ENCODE measurements at places on chromosomes 1 and 21. TPM values are rescaled to one million over a fixed set of nuclear protein-coding genes. Genes with fewer than 3 reads are reported as not detected.

Gene LIN9
- 2.8 TPM for total RNA-seq

Gene FCRLA
- not detected for total RNA-seq

Gene SLAMF1
- total RNA-seq = 70.6 TPM

Gene CD2
- 172 TPM for total RNA-seq

- peaks cover 2% of the 10 kb centered on the region for H3K4me1 ChIP-seq
- no peak overlapping the region for H3K4me3 ChIP-seq
- no peaks in the 10 kb centered on the region for H3K36me3 ChIP-seq
- peaks cover 46% of the 10 kb centered on the region for H3K27me3 ChIP-seq
- H3K27ac ChIP-seq = no peak overlapping the region
These were observed 15.6 kb downstream of the TNNT2 start for GRCh38 chr1:201361652-201362504.

DNA sequence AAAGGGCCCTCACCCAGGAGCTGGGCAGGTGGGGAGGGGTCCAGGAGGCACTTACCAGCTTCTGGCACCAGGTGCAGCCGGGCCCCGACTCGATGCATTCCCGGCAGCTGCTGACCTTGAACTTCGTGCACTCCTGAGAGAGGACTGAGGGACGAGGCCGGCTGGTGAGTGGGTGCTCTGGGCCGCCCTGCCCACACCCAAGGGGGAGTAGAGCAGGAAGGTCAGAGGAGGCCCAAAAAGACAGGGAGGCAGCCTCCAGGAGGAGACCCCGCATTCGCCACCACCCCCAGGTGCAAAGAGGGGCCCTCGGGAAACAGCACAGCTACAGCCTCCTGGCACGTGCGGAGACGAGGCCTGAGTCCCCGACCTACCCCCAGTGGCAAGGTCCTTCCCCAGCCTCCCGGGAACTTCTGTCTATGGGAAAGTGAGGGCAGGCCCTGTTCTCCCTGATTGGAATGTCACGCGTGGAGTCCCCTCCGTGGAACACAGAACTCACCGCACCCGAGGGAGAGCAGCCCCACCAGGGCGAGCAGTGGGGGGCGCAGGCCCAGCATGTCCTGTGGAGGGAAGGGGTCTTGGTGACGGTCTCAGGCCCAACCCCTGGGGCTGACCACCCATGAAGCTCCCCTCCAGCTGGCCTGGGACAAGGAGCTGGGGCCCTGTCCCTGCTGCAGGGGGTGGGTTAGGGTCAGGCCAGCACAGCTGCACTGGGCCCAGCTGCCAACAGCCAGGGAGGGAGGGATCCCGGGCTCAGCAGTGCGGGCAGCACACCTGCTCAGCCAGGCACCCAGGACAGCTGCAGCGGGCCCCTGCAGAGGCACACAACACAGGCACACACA lies 10.3 kb downstream of the ITGB2 start:
- H3K27me3 ChIP-seq = no peaks in the 10 kb centered on the region
- H3K4me3 ChIP-seq = peak overlapping the region; percentile 88
- peaks cover 45% of the 10 kb centered on the region for H3K4me1 ChIP-seq
- H3K36me3 ChIP-seq = no peaks in the 10 kb centered on the region
- H3K27ac ChIP-seq = peak overlapping the region; percentile 96
- DNase-seq = no peak

DNA sequence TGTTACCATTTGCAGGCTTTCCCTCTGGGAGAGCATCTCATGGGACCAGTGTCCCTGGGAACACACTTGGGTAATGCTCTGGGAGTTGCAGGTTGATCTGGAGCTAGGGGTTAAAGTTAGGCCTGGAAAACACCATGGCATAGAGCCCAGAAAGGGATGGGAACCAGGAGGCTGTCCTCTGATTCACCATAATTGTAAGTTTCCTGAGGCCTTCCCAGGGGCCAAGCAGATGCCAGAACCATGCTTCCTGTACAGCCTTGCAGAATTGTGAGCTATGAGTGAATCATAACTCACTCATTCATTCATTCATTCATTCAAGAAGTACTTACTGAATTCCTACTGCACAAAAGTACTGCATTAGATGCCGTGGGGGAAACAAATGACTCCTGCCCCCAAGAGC lies 50.0 kb downstream of the LACTBL1 start:
- peaks cover 2% of the 10 kb centered on the region for H3K36me3 ChIP-seq
- no peak overlapping the region for H3K27ac ChIP-seq
- H3K4me3 ChIP-seq = no peak overlapping the region
- H3K27me3 ChIP-seq = peaks cover 55% of the 10 kb centered on the region
- DNase-seq = no peak

DNA sequence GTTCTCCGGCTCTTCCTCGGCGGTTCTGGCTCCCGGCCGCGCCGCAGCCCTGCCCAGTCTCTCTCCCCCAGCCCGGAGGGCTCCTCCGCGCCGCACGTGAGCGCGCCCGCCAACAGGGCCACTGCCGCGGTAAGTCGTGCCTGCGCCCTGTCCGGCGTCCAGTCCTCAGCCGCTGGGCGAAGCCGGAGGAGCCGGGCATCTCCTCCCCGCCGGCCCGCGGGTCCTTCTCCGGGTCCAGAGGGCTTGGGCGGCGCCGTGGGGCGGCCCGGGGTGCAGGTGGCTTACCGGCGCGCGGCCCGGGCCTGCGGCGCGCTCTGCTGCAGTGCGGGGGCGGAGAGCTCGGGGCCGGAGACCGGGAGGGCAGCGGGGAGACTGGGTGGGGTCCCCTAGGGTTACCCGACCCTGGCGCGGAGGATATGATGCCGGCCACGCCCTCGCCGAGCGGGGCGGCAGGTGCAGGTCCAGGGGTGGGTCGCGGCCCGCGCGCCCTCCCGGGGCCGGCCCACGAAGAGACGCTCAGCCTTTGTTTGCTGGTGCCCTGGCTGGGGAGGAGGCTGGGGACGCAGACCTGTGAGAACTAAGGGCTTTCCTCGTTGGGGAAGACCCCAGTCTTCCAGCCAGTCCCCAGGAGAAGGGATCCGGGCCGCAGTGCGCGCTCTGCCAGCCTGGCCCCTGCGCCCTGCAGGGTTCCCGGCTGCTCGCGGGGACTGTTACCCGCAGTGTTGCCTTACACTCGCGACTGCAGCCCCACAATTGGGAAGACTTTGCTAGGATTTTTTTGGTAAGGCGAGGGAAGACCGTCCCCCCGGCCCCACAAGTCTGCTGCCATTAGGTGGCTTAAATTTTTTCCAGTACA lies at the start of gene DOP1B:
TSS of gene DOP1B (plus strand) at position 10 of the 856 bp plus-strand sequence. CDS start 7,910 bp downstream, outside the sequence.
- H3K4me3 ChIP-seq = peak within 1 kb of the TSS; percentile 89
- no peaks in the 10 kb centered on the region for H3K27me3 ChIP-seq
- H3K27ac ChIP-seq = peak within 1 kb of the TSS; percentile 86
- peak; percentile 22 for DNase-seq
- peaks cover 33% of the 10 kb centered on the region for H3K4me1 ChIP-seq

DNA sequence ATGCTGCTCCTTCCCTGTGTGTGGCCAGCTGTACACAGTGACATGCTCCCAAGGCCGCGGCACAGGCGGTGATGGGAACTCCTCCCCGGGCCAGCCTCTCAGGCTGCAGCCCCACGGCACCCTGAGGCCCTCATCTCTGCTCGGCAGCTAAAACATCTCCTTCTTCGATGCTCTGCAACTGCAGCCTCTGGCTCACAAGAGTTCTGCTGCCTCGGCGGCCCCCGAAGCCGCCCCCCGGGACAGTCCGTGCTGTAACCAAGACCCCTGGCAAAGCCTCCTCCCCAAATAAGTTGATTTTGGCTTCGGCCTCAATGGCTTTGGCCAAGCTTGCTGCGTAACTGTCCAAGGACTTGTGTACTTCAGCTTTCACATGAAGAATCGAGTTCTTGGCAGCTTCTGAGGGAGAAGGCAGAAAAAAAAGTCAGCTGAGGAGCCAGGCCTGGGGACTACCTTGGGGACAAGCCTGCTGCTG lies 51.3 kb downstream of the GPR161 start:
- peaks cover 9% of the 10 kb centered on the region for H3K27me3 ChIP-seq
- DNase-seq = no peak
- no peak overlapping the region for H3K4me3 ChIP-seq
- peaks cover 2% of the 10 kb centered on the region for H3K4me1 ChIP-seq

DNA sequence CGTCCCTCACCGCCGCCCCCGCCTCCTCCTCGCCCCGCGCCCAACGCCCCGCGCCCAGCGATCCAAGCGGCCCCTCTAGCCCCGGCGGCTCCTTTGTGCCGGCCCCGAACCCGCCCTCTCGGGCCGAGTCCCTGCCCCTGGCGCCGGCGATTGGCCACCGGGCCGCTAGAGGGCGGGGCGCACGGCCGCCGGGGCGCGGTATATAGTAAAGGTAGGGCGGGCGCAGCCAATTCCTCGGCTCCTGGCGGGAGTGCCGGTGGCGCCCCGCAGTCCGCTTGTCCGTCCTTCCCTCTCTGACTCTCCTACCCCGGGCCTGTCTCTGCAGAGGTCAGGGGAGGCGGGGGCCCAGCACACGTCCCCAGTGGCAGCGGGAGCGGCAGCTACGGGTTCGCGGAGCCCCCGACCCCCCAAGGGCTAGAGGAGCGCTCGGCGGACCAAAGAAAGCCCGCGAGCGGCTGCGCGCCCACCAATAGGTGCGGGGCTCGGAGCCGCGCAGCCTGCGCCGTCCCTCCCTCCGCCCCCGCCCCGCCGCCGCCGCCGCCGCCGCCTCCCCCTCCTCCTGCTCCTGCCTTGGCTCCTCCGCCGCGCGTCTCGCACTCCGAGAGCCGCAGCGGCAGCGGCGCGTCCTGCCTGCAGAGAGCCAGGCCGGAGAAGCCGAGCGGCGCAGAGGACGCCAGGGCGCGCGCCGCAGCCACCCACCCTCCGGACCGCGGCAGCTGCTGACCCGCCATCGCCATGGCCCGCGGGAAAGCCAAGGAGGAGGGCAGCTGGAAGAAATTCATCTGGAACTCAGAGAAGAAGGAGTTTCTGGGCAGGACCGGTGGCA lies at the start of gene ATP1B1:
TSS of gene ATP1B1 (plus strand) at position 596 of the 826 bp plus-strand sequence. CDS start at position 736, 140 bp downstream.
- H3K4me1 ChIP-seq = peaks cover 30% of the 10 kb centered on the region
- H3K36me3 ChIP-seq = peaks cover 4% of the 10 kb centered on the region
- peaks cover 16% of the 10 kb centered on the region for H3K27me3 ChIP-seq
- DNase-seq = peak; percentile 77
- peak within 1 kb of the TSS; percentile 77 for H3K27ac ChIP-seq
- H3K4me3 ChIP-seq = peak within 1 kb of the TSS; percentile 95

- no peaks in the 10 kb centered on the region for H3K36me3 ChIP-seq
- H3K4me1 ChIP-seq = no peaks in the 10 kb centered on the region
These were observed 35.9 kb upstream of the NEK2 start for GRCh38 chr1:211711315-211711705.

DNA sequence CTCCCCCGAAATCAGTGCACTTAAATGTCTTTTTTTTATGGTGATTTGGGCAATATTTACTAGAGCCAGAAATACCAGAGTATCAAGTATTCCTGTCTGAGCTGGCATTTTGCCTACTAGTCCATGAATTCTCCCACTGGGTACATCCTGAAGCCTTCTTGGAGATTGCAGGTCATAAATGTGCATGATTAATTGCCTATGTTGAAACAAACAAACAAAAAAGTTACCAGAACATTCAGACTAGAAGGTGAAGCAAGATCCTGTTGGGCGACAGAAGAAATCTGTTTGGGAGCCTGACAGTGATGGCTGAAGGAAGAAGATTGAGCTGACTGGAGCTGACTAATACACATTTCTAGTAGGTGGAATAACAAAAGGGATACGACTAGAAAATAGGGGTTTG lies 127.4 kb upstream of the NRIP1 start:
- H3K4me1 ChIP-seq = peaks cover 2% of the 10 kb centered on the region
- H3K27ac ChIP-seq = no peak overlapping the region
- no peaks in the 10 kb centered on the region for H3K36me3 ChIP-seq
- no peak for DNase-seq
- H3K27me3 ChIP-seq = peaks cover 16% of the 10 kb centered on the region
- no peak overlapping the region for H3K4me3 ChIP-seq

- no peak overlapping the region for H3K27ac ChIP-seq
- no peak for DNase-seq
- no peaks in the 10 kb centered on the region for H3K27me3 ChIP-seq
- H3K4me1 ChIP-seq = peaks cover 23% of the 10 kb centered on the region
These were observed 121.7 kb downstream of the DTL start for GRCh38 chr1:212157252-212157651.

Gene CFHR3
- not detected for total RNA-seq

Gene EPS8L3
- total RNA-seq = not detected

Gene SPRR4
- total RNA-seq = not detected

DNA sequence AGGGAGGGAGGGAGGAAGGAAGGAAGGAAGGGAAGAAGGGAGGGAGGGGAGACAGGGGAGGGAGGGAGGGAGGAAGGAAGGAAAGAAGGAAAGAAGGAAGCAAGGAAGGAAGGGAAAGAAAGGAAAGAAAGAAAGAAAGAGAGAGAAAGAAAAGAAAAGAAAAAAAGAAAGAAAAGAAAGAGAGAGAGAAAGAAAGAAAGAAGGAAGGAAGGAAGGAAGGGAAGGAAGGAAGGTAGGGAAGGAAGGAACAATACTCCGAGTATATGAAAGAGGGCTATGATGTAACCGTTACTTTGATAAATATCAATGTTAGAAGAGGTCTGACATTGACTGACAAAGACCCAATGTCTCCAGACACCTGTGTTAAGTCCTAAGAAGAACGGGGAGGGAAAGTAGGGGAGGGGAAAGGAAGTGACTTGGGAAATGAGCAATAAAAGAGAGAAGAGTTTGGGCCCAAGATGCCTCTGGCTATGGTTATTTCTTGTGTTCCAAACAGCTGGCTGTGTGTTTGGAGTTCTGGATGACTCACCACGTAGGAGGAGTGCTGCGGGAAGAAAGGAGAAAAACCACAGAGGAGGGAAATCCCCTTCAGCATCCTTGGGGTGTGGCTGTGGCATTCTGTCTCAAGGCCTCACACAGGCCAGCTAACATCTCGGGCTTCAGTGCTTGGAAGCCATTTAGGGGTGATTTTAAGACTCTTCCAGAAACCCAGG lies 37.0 kb upstream of the RXRG start:
- peaks cover 10% of the 10 kb centered on the region for H3K4me1 ChIP-seq
- H3K27ac ChIP-seq = no peak overlapping the region
- H3K27me3 ChIP-seq = peaks cover 19% of the 10 kb centered on the region

DNA sequence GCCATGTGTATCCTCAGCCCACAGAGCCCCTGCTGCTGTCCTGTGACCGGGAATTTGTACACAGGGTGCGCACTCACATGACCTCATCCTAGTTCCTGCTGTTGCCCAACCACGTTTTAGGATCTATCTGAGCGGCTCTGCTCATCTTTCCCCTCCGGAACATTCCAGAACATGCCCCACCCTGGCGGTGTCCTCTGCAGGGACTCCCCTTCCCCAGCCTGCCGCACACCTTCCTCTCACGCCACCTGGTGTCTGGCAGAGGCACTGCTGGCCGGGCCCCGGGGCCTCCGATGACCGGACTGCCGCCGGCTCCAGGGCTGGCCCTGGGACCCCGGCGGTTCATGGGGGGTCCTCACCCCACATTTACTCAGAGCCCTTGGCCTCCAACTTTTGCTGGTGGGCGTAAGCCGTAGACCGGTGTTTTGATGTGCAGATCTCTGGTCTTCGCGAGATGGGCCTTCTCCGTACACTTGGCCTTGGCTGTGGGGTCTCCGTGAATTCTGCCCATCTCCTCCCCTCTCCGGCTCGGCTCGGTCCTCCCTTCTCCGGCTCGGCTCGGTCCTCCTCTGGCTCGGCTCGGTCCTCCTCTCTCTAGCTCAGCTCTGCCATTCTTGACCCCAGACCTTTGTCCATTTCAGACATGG lies 29.5 kb downstream of the ARHGEF16 start:
- peaks cover 2% of the 10 kb centered on the region for H3K4me1 ChIP-seq
- H3K4me3 ChIP-seq = no peak overlapping the region
- H3K27ac ChIP-seq = no peak overlapping the region
